ENCODE measurements at places on chromosomes 7 and 10.

DNA sequence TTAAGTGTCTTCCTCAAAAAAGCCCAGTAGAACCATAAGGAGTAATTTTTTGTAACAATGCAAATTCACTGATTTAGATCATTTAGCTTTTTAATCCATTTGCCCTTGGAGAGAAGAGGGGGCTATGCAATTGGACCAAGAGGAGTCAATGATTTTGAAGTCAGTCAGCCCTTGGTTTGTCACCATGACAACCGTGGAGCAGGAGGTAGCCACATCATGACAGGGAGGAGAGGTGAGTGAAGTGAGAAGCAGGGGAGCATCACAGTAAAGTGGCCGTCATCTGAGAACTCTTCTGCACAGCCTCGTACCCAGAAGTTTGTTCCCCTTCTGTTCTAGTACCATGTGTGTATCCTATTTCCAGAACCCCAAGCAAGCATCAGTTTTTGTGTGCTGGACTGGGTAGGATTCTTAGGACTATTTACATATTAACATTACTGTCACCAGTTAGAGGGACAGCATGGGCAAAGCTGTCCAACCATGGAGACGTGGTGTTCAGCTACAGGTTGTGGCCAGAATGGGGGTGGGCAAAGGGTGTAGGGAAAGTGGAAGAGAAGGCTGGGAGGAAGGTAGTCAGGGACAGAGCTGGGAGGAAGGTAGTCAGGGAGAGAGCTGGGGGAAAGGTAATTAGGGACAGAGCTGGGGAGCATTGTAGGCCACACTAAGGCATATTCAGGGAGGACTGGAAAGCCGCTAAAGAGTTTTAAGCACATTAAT lies 13.1 kb downstream of the UBE3C start:
- no peak for DNase-seq

DNA sequence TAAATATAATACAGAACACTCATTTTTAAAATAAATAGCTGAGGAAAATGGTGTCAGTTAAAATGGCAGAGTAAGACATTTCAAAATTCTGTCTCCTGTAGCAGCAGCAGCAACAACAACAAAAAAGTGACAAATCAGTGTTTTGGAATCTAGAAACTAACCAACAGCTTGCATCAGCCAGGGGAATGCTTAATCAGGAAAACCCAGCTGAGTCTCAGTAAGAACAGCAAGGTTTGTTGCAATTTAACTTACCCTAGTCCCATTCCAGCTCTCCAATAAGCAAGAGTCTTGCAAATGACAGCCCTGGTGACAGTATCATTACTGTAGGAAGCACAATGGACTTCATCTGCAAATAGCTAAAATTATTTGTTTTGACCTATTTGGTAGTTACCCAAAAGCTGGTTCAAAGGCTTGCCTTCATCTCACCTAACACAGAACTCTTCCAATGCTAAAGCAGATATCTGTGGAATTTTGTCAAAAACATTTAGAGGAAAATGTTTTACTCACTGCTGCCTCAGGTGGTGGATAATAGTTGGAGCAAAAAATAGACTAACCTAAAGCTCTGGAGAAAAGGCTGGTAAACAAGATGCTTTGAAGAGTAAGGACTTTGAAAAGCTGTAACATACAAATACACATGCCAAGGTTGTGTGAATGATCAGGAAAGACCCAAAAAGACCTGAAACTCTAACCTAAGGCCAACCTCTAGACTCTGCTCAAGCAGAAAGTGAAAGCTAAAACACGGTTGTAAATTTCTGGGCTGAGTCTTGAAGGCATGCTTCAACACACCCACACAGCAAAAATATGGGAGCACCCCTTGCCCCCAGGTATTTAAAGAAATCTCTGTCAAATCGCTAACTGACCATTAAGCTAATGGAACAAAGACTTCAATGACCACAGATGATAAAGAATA lies 9.9 kb upstream of the ARHGAP22 start:
- no peak for DNase-seq

DNA sequence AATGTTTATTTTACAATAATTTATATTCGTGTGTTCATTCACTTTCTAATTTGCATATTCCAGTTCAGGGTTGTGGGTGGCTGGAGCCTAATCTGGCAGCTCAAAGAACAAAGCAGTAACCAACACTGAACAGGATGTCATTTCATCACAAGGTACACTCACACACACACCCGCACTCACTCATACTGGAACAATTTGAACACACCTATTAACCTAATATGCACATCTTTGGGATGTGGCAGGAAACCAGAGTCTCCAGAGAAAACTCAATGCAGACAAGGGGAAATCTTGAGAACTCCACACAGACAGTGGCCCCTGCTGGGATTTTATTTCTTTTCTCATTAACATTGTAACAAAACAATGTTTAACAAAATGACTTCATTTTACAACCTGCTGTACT lies 97.4 kb downstream of the TWIST1 start:
- no peak for DNase-seq

DNA sequence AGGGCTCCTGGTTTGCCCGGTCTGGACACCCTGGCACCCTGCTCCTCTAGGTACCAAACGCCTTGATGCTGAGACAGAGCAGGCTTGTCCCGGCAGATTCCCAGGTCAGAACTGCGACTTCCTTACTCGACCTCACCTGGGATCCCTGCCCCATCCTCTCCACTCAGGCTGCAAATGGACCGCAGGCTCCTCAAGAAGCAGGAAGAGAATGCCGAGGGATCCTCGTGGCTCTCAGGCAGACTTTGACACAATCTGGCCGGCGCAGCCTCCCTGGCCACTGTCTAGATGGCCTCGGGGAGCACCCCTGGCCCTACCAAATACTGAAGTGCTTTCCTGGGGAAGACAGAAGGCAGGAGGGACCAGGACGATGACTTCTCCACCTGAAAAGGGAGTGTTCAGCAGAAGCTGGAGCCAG lies 421 bp upstream of the NODAL start:
- DNase-seq: no peak

DNA sequence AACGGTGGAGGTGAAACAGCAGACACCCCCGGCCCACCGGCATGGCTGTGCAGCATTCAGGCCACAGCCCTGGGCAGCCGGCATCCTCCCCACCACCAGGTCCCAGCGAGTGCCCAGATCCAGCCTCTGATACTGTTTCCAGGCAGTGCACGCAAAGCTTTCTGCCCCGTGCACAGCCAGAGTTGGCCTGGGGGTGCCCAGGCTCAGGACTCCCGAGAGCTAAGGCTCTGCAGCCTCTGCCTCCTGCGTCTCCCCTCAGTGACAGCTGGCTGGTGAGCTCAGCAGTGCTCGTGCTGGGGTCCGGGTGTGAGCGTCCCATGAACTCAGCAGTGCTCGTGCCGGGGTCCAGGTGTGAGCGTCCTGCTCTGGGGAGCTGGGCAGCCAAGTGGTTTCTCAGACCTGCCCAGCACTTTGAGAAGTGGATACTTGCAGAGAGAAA lies 65.4 kb downstream of the CFAP46 start:
- no peak for DNase-seq

DNA sequence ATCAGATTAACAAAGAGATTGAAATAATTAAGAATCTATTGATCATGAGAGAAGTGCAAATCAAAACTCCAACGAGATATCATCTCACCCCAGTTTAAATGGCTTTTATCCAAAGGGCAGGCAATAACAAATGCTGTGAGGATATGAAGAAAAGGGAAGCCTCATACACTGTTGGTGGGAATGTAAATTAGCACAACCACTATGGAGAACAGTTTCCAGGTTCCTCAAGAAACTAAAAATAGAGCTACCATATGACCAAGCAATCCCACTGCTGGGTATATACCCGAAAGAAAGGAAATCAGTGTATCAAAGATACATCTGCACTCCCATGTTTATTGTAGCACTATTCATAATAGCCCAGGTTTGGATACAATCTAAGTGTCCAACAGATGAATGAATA lies 13.8 kb downstream of the FGL2 start:
- no peak for DNase-seq

GRCh38 chr7:95863623-95864022 lies 91.3 kb downstream of the DYNC1I1 start:
- no peak for DNase-seq

DNA sequence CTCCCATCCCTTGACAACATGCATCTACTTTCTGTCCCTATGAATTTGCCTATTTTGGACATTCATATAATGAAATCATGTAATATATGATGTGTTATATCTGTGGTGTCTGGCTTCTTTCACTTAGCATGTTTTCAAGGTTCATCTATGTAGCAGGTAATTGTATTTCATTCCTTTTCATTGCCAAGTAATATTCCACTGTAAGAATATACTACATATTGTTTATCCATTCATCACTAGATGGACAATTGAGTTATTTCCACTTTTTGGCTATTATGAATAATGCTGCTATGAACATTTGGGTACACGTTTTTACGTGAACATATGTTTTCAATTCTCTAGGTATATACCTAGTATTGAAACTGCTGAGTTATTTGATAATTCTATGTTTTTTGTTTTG lies 238.2 kb downstream of the PTEN start:
- no peak for DNase-seq

GRCh38 chr7:83786858-83787257 lies 137.9 kb upstream of the SEMA3E start:
- no peak for DNase-seq

DNA sequence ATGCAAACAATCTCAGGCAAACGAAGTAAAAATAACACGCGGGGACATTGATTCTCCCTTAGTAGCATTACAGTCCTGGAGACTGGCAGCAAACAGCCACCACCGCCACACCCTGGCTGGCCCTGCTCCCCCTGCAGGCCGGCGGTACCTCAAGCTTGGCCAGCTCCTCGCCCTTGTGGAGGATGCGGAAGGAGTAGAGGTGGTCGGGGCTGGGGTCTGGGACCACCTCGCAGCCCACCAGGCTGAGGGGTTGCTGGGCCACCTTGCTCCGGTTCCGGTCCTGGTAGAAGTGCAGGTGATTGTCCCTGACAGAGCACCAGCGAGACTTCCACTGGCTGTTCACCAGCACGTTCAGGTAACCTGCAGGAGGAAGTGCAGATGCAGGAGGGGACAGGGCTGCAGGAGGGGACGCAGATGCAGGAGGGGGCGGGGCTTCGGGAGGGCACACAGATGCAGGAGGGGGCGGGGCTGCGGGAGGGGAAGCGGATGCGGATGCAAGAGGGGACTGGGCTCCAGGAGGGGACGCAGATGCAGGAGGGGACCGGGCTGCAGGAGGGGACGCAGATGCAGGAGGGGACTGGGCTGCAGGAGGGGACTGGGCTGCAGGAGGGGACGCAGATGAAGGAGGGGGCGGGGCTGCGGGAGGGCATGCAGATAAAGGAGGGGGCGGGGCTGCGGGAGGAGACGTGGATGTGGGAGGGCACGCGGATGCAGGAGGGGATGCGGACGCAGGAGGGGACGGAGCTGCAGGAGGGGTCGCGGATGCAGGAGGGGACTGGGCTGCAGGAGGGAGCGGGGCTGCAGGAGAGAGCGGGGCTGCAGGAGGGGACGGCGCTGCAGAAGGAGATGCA lies 65.7 kb downstream of the VWA2 start:
- DNase-seq: no peak

DNA sequence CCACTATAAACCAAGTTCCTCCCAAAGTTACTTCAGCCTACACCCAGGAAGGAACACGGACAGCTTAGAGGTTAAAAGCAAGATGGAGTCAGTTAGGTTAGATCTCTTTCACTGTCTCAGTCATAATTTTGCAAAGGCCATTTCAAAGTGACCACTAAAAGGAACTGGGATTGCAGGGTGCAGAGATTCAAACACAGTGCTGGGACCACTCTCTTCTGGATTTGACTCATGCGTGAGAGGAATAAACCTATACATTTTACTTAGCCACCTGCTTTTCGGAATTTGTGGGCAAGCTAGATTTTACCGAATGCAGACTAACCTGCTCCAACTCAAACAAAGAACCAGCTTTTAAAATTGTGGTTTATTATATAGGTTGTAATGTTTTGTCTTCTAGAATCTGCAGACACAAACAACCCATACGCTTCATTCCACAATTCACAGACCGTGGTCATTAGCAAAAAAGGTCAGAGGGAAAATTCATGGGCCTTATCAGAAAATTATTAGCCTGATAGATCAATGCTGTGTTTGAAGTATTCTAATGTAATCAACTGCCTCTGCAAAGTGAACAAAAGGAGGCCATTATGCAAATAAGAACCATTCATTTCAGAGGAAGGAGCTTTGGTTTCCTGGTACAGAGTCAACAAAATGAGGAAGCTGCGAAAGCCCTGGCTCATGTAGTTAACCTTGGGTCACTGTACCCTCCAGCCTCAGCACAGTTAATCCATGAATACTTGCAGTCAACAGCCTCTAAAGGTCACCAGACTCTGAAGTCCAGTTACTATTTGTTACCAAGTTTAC lies 342.7 kb upstream of the KLF6 start:
- DNase-seq: no peak

DNA sequence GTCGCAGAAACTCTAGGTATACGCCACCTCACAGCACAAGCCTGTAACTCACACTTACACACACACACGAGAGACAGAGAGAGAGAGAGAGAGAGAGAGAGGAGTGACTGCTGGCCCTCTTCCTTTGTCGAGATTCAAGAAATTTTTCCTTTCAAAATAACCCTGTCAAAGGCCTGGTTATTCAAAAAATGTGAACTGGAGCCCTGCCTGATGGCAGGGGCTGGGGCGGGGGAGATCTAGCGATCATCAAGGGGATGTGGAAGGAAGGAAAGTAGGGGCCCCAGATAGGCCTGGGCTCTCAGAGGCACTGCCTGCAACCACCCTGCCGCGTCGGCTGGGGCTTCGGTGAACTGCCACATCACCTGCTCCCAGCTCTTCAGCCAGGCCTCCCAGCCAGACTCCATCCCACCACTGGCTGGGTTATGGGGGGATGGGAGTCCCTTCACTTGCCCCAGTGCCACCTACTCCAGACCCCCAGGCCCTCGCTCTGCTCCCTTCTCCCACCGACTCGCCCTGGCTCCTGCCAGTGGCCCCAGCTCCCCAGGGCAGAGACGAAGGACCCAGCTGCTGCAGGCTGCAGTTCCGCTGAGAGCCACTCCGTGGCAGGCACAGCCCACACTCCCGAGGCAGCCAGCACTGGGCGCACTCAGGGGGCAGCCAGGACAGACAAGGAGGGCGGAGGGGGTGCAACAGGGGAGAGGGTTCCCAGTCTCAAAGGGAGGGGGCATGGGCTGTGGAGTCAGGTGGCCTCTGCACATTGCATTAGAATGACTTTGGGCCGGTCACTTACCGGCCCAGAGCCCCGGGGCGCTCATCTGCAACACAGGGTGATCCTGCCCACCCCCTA lies 15.3 kb downstream of the KCNH2 start:
- DNase-seq: no peak

- DNase-seq: no peak
Observed at GRCh38 chr10:71088054-71088453, 124.3 kb upstream of the UNC5B start.

- DNase-seq: no peak
Observed at GRCh38 chr10:11813855-11814567, 9.1 kb upstream of the PROSER2 start.

GRCh38 chr10:44424957-44425356 lies 40.1 kb upstream of the CXCL12 start:
- no peak for DNase-seq

GRCh38 chr10:62699148-62699547 lies 105.4 kb upstream of the ADO start:
- DNase-seq: no peak

DNA sequence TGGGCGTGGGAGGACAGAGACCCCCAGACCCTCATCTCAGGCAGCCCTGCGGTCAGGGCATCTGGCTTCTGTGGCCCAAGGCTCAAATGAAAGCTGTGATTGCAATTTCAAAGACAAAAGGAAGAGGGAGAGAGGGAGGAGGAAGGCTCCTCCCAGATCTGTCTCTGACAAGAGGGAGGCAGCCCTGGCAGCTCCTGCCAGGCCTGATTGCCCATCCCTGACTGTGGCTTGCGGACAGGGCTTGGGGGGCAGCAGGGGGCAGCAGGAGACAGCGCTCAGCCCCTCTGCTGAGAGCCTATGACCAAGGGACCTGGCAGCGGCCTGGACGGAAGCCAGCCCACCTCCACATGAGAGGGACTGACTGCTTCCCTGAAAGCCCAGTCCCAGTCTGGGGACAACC lies 91.8 kb downstream of the PTPRN2 start:
- DNase-seq: no peak

All from putamen (tissue), 1 donor.